Small intestine (tissue), 16 donors: ENCODE measurements at places on chromosomes 6 and 20. TPM values are rescaled to one million over a fixed set of nuclear protein-coding genes. Genes with fewer than 3 reads are reported as not detected.

AIF1 gene
- polyA plus RNA-seq: 42.4 TPM

OR2H2 gene
- not detected for polyA plus RNA-seq

MED23 gene
- polyA plus RNA-seq: 18.6 TPM

DEF6 gene
- polyA plus RNA-seq: 16.2 TPM

SNHG17 gene
- 24.8 TPM for polyA plus RNA-seq

ENPP5 gene
- polyA plus RNA-seq: 0.81 TPM

KCNQ5 gene
- 0.27 TPM for polyA plus RNA-seq

LAMA4 gene
- polyA plus RNA-seq: 5.9 TPM

CTCFL gene
- polyA plus RNA-seq: 0.03 TPM

CRIP3 gene
- 3.4 TPM for polyA plus RNA-seq

TMC2 gene
- polyA plus RNA-seq: 0.10 TPM

GFOD1 gene
- 1.1 TPM for polyA plus RNA-seq

FOXF2 gene
- polyA plus RNA-seq: 23.3 TPM

NELFE gene
- polyA plus RNA-seq: 77.1 TPM

NKX2-2 gene
- 3.7 TPM for polyA plus RNA-seq

MACROD2 gene
- polyA plus RNA-seq: 1.1 TPM

FRK gene
- 2.9 TPM for polyA plus RNA-seq

TRIM10 gene
- polyA plus RNA-seq: 5.4 TPM

VSTM2L gene
- 0.81 TPM for polyA plus RNA-seq

SIRPB1 gene
- polyA plus RNA-seq: not detected

TRAPPC3L gene
- 0.13 TPM for polyA plus RNA-seq

DDX43 gene
- 1.6 TPM for polyA plus RNA-seq

ZNF311 gene
- polyA plus RNA-seq: 0.27 TPM

RBM24 gene
- polyA plus RNA-seq: 1.6 TPM

EFCAB8 gene
- polyA plus RNA-seq: not detected

LTB gene
- polyA plus RNA-seq: 4.0 TPM

NECAB3 gene
- 54.8 TPM for polyA plus RNA-seq

PCED1A gene
- polyA plus RNA-seq: 34.3 TPM

CCN5 gene
- not detected for polyA plus RNA-seq

DSE gene
- polyA plus RNA-seq: 4.9 TPM

SERINC1 gene
- polyA plus RNA-seq: 53.2 TPM

PI16 gene
- polyA plus RNA-seq: 0.09 TPM
